Activated CD8-positive, alpha-beta memory T cell treated with anti-CD3 and anti-CD28 coated beads for 48 hours (primary cell): ENCODE measurements at places on chromosomes 16 and 17.

DNA sequence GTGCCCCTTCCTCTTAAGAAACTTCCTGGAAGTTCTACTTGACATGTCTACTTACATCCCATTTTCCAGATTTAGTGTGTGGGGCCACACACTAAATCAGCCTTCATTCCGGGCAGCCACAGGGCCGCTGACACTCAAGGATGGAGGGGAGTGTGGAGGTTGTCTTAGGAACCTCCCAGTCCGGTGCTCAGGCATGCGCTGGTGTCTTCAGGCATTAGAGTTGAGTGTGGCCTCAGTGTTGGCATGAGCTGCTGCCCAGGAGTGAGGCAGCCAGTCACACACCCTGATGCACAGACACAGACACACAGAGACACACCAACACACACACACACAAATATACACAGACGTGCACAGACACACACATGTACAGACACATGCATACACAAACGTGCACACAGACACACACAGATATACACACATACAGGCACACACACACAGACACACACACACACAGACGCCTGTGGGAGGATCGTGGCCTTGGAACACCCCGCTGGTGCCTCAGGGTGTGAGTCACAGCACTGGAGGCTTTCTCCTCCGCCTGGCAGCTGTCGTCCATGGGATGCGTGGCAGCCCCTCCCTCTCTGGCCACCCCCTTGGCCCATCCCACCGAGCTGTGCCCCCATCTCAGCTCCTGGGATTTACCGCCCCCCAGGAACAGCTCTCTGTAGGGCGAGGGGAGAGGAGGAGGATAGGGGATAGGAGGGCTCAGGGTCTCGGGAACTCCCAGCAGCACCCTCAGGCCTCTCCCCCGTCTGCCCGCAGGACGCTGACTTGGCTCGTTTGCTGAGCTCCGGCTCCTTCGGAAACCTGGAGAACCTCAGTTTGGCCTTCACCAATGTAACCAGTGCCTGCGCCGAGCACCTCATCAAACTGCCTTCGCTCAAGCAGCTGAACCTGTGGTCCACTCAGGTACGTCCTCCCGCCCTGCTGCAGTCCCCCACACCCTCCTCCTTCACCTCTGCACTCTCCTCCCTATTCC, 75.6 kb upstream of the PLCG2 start:
- DNase-seq, result no peak

GRCh38 chr17:63555500-63556156, 5.4 kb downstream of the DCAF7 start:
- no peak for DNase-seq

GRCh38 chr16:61313931-61314330, 722.3 kb downstream of the CDH8 start:
- DNase-seq, result no peak

DNA sequence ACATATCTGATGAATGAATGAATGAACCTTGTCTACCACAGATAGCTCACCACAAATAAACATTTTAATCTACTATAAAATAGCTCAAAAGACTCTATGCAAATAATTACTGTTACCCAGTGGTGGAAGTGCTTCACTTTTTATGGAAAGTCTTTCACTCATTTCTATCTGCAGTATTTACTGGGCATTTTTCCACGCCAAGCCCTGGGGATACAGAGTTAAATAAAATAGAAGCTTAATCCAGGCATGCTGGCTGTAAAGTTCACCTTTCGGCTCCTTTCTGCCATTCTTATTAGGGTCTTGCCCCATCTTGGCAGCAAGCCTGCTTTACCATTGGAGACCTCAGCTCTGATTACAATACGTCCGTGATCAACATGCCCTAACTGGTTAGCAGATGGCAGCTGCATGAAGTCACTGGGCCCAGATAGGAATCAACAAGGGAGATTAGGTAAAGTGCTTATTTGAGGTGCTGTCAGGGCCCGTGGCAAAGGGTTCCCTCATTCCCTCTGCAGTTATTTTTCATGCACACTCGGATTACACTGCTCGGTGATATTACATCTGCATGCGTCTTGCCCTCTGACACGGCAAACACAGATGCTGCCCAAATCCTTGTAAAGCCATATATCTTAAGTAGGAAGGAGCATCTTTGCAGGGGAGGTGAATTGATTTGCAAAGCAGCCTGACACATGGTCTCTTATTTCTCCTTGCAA, 648.9 kb downstream of the WWOX start:
- DNase-seq, result no peak
